ENCODE measurements at places on chromosomes 2 and 18.

GRCh38 chr2:62506421-62506750, 391 bp upstream of the TMEM17 start:
- DNase-seq, result no peak

- DNase-seq, result no peak
Measured at GRCh38 chr2:134338208-134338607, 84.3 kb downstream of the MGAT5 start.

DNA sequence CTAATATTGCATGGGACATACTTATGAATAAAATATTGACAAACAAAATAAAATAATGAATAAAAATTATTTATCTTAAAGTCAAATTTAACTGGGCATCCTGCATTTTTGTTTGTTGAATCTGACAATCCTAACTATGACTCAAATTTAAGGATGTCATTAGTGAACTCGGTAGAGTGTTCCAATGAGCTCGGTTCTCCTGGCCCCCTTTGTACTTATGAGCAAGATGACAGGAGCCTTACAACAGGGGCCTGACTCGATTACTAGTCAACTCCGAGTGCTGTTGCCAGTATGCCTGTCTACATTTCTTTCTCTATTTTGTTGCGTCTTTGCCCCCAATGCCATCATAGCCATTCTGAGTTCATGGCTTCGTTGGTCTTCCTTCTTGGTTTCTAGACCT, 40.3 kb downstream of the HRH4 start:
- DNase-seq, result no peak

DNA sequence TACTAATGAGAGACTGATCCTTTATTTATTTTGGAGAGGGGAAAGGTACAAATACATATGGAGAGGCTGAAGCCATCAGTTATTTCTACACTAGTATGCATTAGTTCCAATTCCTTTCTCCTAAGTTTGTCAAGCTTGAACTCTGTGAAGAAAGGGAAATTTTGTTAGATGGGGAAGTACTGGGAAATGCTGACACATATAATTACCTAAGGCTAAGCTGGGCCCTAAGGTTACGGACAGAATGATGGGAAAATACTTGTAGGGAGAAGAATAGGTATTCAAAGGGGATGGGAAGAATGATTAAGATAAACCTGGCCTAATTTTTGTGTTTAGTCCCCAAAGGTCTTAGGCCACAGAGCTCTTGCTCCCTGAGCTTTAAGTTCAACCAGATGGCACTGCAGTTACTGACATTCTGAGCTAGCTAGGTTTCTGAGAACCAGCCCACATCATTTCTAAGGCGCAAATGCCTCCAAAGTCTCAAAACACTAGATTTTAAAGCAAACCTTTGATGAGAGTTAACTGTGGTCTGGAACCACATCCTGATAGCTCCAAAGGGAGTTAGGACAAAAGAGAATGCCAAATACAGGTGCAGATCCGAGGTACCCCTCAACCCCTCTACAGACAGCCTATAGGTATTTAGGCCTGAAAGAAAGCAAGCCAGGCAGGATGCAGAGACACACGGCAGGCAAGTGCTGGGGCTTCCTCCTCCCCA, 2.7 kb downstream of the TMEM163 start:
- no peak for DNase-seq

DNA sequence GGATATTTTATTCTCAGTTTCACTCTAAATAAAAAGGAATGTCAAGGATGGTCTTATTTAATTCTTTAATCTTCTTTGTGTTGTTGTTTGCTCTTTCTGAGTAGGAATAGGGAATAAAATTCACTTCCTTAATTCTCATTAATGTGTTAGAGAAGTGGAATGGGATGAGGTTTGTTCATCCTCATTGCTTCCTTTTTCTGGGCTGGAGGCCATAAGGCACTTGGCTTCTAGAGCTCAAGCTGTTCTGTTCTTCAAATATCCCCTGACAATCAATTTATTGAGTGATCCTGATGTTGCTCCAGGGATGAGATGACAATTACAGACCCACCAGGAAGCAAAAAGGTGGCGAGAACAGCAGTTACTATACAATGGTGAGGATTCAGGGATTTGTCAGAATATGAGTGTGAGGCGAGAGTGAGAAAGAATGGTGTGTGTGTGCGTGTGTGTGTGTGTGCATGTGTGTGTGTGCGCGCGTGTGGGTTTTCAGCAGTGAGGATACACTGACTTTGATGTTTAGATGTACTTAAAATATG, 557.6 kb upstream of the FANCL start:
- DNase-seq, result no peak
